ENCODE measurements at places on chromosomes 3 and 15.
A peak's percentile ranks its signal among the peaks of the same experiment; 100 is the strongest.

GRCh38 chr3:17137321-17137826 lies 252.6 kb downstream of the PLCL2 start:
- no peak for DNase-seq

GRCh38 chr3:52280050-52280461 lies 1.6 kb upstream of the WDR82 start:
- DNase-seq: peak; percentile 71

DNA sequence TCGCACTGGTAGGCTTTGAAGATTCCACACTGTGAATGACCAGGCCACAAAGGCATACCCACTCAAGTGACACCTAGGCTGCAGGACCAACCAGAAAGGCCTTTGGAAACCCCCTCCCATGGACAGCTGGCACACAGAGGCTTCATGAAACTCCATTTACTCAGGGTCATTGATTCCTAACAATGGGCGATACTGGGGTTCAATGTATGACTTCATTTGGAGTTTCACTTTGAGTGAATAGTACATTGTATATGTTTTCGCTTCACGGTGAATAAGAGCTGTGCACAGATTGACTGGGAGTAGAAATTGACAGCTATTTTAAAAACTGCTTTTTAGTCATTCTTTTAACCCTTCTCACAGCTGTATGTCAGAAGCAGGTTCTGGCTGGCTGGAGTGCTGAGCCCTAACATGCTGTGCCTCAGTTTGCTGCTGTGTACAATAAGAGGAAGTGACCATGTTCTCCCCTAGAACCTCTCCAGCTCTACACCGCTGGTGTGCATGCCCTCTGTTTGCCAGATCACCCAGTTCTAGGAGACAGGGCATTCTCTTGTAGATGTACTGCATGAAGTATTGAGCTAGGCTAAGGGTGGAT lies 15.4 kb upstream of the CX3CR1 start:
- no peak for DNase-seq

GRCh38 chr3:164233951-164234350 lies 844.3 kb downstream of the SI start:
- DNase-seq: no peak

DNA sequence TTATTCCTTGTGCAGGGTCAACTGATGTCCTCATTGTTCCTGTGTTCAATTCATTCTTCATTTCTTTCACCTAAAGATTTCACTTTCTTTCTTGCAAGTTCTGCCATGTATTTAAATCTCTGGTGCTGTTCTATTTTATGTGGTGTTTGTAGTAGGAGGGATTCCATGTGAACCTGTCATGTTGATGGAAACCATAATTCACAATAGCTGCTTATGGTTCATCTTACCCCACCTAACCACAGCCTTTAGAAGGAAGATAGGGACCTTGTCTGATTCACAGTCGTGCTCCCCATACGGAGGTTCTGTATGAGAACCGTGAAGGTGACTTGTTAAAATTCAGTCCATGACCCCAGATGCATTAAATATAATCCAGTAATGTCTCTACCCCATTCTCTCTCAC lies 21.9 kb downstream of the SLCO2A1 start:
- no peak for DNase-seq
